LoVo (cell line): ENCODE measurements at places on chromosomes 1 and 21.

- DNase-seq = no peak
These were observed 1.2 kb downstream of the ETV3 start for GRCh38 chr1:157137046-157137407.

GRCh38 chr1:164637461-164638375, 78.7 kb downstream of the PBX1 start:
- DNase-seq = no peak

- no peak for DNase-seq
These were observed 27.5 kb upstream of the DNAJC6 start for GRCh38 chr1:65281846-65282245.

DNA sequence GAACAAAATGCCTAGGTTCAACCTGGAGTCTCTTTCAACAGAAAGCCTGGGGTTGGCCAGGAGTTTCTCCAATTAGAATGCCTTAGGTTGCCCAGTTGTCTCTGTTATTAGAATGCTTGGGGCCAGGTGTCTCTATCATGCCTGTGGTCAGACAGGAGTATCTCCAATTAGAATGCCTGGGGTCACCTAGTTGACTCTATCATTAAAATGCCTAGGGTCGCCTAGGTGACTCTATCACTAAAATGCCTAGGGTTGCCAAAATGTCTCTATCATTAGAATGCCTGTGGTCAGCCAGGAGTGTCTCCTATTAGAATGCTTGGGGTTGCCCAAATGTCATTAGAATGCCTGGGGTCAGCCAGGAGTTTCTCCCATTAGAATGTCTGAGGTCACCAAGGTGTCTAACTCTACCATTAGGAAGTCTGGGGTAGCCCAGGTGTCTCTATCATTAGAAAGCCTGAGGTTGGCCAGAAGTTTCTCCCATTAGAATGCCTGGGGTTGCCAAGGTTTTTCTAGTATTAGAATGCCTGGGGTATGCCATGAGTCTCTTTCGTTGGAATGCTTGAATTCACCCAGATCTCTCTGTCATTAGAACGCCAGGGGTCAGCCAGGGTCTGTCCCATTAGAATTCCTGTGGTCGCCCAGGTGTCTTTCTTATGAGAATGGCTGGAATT, 57.9 kb downstream of the RNF187 start:
- DNase-seq = peak; percentile 39

GRCh38 chr1:221913351-221913892, 171.5 kb upstream of the DUSP10 start:
- DNase-seq = no peak

DNA sequence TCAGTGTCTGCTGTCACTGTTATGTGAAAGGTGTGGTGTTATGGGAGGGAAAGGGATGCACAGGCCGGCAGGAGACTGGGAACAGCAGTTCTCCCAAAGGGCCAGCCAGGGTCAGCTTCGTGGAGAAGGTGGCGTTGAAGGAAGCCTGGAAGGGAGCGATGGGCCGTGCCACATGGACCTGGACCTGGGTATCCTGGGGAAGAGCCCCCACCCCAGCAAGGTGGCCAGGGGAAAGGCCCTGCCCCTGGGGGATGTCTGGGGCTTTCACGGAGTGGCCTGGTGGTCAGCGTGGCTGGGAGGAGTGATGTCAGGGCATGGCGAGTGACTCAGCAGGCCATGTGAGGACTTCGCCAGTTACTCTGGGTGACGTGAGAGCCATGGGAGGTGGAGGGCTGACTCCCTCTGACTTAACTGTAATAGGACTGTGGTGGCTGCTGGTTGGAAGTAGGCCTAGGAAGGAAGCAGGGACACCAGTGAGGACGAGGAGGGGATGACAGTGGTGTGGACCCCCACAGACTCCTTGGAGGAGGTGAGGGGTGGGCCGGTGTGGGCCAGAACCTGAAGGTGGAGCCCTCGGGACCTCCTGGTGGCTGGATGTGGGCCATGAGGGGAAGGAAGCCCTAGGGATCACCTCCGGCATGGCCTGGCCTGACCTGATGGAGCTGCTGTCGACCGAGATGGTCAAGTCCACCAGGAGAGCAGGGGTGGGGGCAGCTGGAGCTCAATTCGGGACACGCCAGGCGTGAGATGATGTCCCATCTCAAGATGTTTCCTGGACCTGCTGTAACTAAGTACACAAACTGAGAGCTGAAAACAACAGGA, 54.5 kb downstream of the BACE2 start:
- no peak for DNase-seq

DNA sequence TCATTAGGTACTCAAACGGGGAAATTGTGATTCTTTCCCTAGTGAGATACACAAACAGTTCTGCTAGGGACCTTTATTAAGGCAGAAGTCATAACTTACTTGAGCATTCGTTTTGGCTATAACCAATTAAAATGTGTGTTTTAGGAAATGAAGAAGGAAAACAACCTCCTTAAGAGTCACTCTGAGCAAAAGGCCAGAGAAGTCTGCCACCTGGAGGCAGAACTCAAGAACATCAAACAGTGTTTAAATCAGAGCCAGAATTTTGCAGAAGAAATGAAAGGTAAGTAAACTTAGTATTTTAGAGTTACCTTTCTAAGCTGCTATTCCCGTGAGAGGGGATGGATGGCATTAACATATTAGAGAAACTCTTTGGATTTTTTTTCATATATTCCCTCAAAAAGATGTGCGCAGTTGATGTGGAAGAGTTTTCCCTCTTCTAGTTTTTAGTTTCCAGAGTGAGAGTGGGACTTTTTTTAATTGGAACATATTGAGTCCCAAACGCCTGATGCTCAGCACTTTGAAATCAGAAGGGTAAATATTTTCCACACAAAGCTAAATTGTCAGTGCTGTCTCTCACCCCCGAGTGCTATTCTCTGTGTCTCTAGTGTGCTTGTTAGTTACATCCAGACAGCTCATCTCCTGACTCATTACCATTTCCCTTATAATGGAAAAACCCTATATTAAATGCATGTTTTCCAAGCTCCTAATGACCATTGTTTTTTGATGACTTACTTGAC, 34.9 kb downstream of the CENPF start:
- peak; percentile 29 for DNase-seq

DNA sequence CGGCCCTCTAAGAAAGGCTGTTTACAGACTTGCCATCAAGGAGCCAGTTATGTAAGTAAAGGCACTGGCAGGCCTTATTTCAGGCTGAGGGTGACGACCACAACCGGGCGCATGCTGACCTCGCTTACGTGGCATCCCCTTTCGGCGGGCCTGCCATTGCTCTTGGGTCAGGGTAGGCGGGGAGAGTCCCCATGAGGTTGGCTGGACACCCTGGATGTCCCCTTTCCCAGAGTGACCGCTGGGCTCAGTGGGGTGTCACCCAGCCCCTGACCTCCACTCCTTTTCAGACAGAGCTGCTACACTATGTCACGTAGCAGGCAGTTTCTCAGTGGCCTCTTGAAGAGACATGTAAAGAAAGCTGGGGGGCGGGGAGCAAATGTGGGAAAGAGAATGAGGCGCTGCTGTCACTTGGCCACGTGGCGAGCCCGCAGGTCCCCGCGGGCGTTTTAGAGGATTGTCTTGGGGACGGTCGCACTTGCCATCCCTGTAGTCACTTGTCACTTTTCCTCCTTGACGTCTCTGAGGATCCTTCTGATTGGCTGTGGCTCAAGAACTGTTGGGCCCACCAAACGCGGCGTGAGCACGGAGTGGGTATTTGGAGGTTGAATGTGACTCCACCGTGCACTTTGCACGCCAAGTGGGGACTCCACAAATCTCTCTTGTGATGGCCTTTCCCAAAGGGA, 42.2 kb downstream of the SLC37A1 start:
- no peak for DNase-seq

DNA sequence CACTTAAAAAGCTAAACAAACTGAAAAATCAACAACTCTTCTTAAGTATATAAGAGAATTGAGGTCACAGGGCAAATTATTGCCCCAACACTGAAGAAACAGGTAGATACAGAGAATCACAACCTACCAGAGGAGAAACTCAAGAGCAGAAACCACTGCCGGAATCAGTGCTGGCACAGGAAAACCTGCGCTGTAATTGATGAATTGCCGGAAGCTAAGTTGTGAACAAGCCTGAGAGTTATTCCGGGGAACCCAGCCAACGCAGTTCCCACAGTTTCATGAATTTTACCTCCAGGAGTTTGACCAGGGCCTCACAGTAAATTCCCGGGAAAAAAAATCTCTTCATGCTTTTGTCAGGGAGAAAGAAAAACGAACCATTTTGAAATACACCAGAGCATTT, 657.1 kb upstream of the BRINP3 start:
- no peak for DNase-seq

- DNase-seq = no peak
These were observed 13.7 kb upstream of the TRIM62 start for GRCh38 chr1:33195556-33195955.

DNA sequence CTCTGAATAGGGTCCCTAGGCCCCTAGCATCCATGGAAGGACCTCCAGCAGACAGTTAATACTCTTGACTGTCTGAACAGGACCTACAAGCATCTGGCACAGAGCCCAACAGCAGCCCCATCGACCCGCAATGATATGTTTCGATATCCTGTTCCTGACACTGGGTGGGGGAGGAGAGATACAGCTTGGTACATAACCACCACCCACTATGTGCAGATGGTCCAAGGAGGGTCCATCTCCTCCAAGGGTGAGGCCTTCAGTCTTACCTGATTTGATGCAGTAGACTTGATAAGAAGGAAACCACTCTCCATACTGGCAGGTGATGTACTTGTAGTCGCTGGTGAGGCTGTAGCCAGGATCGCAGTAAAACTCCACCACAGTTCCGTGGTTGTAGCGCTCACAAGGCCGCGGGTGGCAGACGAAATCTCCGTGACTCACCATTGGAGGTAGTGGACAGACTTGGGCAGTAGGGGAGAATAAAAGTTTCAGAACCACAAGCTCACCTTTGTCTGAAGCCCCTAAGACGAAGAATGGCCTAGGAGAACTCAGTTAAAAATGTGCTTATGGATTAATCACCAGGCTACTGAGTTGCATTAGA, 86.0 kb upstream of the TLR5 start:
- DNase-seq = no peak

GRCh38 chr1:89833183-89834082, 12.6 kb downstream of the LRRC8D start:
- no peak for DNase-seq

DNA sequence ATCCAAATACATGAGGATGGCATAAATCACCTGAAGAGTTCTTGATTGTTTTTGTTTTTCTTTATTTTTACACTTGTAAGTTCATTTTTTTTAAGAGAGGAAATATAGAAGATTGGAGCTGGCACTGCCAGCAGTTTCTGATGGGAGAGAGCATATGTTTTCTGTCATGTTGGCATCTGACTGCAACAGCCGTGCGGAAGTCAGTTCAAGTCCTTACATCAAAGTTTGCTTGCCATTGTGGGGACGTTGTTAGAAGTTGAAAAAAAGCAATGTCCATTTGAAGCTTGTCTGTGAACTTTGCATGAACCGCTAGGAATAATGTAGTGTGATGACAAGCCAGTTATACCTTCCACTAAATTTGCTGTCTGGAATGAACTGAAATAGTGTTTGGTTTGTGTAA, 126.5 kb upstream of the USH2A start:
- DNase-seq = no peak

DNA sequence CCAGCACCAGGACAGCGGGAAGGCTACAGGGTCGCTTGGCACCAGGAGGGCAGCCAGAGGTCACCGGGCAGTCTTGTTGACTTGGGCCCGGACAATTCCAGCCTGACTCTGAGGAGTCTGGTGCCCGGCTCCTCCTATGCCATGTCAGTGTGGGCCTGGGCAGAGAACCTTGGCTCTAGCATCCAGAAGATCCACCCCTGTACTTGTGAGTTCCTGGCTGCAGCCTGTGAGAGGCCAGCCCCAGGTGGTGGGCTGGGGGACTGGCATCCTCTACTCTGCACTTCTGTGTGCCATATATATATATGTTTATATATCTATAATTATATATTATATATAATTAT, 11.6 kb upstream of the PTPN7 start:
- no peak for DNase-seq

DNA sequence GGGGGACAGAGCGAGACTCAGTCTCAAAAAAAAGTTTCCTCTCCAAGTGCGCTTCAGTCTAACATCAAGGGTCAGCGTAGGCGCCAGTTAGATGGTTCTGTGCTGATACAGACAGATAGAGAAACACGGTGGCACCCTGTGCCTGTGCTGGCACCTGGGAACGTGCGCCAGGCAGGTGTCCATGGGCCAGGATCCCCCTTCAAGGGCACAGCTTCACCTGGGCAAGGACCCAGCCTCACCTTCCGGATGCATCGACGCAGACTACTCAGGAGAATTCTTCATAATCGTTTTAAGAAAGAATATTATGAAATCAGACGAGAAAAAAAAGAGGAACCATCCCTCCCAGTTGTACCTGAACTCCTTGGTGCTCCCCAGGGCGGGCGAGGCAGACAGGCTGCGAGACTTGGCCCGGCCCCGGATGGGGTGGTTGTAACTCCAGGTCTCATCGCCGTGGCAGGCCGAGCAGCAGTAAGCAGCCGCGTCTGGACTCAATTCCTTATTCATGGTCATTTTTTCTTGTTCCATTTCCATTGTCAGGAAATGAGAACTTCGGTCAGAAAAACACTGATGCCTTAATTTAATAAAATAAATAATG, 13.3 kb downstream of the NADK start:
- no peak for DNase-seq

GRCh38 chr1:66352792-66353191, 181.2 kb upstream of the SGIP1 start:
- DNase-seq = no peak

DNA sequence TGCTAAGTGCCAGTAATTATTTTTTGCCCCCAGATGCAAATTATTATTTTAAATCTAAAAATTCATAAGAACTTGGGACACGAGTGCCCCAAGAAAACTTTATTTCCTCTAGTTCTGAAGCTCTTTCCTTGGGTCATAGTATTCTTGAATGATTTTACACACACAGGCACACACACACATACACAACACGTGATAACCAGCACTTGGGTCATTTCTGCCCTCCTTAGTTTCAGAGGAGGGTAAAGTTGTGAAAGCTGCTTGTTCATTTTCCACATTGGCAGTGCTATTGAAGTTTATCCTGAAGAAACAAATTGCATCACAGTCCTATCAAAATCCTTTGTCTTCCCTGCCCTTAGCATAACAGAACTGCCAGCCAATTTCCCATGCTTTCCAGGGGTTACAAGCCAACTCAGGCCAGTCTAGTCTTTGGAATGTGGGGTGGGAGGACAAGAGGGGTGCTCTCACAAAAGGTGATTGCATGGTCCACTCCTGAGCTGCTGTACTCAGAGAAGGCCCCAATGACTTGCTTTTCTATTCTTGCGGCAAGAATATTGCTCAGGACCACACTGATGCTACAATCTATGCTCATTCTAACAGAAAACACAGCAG, 98.5 kb upstream of the POGK start:
- DNase-seq = no peak

- no peak for DNase-seq
These were observed 24.6 kb downstream of the ECE1 start for GRCh38 chr1:21265644-21266043.

DNA sequence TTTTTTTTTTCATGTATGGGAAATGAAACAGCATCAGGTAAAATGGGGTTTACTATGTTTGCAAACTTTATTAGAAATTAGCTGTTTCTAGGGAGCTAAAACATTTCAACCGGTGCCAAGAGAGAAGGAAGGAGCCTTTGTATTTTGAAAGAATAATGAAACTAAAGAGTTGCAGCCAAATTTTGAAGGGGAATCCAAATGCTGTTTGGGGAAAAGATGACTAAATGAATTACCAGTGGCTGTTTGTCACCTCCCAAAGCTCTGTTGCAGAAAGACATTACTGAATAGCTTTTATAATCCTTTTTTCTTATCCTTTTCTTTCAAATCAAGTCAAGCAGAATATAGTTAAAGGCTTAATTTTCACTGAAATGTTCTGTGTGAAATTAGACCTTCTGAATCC, 591.3 kb upstream of the ADGRL2 start:
- DNase-seq = no peak
